Posterior cingulate gyrus (tissue), 11 donors: ENCODE measurements at places on chromosomes 7 and 10.

GRCh38 chr7:123538189-123538714, 3.9 kb upstream of the IQUB start:
- no peak for DNase-seq

DNA sequence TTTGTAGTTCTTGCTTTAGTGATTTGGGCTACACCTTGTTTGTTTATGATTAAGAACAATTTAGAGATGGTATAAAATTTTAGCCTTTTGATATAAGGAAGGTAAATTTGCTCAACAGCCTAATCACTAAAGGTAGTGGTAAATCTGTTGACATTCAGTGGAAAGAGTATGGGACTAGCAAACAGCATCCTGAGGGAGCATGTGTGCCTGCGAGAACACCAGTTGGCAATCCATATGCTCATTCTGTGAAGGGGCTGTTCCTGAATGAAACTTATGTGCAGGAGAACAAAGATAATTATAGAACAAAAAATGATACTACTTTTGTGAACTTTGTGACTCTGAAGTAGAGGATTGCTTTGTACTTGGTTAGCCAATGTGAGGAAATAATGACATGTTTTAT, 44.0 kb downstream of the CAPZA2 start:
- no peak for DNase-seq

DNA sequence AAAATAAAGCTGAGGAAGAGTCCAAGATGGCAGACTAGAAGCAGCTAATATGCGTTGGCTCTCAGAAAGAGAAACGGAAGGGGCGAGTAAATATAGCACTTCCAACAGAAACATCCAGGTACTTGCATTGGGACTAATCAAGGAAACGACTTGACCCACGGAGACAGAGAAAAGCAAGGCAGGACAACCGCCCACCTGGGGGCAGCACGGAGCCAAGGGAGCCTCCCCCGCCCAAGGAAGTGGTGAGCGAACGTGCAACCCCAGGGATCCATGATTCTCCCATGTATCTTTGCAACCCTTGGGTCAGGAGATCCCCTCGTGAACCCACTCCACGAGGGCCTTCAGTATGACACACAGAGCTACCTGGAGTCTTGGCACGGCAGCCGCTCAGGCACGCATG, 45.4 kb upstream of the GRM3 start:
- no peak for DNase-seq

DNA sequence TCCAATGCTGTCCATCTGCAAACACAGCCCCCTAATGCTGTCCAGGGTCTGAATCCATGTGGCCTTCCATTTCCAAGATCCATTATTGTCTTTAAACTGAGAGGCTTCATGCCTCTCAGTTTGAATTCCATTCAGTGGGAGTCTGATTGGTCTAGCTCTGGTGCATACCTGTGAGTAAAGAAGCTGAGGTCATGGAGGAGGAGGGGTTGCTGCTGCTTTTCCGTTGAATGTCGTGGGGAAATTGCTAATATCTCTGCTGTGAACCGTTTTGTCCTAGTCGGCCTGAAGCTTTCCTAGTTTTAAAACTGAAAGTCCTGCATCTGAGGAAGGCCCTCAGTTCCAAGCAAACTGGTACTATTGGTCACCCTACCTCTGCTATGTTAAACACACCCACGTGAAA, 17.7 kb downstream of the SH2D4B start:
- no peak for DNase-seq

DNA sequence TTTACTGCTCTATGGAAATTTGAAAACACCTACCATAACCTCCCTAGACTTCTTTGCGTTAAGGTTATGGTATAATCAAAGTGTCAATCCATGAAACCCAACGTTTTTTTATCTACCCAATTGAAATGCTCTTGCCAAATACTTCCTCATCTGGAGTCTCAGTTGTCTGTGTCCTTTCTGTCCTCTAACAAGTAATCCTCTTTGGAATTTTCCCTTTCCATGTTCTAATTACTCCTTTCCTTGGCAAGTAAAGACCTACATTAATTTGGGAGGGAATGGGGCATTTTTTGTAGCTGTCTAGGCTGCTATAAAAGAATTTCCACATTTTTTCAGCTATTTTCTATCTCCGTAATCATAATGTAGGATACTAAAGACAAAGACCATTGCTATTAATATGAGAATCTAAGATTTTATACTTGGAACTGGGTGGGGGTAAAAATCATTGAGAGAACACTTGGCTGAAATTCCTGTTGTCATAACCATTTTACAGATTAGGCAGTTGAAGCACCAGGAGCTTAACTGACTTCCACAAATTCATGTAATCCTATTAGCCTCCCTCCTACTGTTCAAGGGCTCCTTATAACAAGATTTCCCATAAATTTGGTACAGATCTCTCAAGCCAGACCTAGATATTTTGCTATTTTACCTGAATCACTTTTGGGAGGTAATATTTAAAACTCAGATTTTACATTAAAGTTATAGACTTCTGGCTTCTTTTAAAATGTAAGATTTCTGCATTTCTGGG, 1307.6 kb downstream of the XPNPEP1 start:
- DNase-seq, result no peak

DNA sequence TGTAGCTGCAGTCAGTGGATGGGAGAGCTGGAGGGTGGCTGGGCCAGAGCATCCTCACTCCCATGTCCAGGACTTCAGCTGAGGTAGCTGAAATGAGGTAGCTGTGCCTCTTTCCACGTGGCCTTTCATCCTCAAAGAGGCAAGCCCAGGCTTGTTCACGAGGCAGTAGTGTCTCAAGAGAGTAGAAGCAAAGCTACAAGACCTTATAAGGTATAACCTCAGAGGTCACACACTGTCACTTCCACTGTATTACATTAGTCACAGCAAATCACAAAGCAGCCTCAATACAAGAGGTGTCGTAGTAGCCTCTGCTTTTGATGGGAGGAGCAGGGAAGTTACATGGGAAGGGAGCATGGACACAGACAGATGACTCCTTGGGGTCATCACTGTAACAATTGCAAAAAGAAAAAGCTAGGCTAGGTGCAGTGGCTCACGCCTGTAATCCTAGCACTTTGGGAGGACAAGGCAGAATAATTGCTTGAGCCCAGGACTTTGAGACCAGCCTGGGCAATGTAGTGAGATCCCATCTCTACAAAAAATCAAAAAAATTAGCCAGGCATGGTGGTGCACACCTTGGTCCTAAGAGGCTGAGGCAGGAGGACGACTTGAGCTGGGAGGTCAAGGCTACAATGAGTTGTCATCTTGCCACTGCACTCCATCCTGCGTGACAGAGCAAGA, 97.5 kb downstream of the SKIDA1 start:
- DNase-seq, result no peak

DNA sequence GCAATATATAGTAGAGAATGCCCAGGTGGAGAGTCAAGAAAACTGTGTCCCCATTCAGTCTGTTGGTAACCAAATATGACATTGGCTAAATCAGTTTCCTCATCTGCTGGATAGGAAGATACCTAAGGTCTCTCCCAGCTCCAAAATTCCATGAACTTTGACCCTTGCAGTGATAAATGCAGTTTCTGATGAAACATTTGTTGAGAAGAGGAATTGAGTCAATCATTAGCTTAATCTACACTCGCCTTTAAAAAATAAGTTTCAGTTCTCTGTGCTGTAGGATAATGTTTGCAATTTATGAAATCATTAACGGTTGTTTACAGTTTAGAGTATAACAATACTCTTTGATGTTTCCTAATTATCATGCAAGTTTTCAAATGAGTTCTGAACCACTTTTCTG, 38.0 kb upstream of the SLC25A13 start:
- DNase-seq, result no peak

GRCh38 chr7:87687653-87688254, 59.6 kb downstream of the RUNDC3B start:
- DNase-seq, result no peak

DNA sequence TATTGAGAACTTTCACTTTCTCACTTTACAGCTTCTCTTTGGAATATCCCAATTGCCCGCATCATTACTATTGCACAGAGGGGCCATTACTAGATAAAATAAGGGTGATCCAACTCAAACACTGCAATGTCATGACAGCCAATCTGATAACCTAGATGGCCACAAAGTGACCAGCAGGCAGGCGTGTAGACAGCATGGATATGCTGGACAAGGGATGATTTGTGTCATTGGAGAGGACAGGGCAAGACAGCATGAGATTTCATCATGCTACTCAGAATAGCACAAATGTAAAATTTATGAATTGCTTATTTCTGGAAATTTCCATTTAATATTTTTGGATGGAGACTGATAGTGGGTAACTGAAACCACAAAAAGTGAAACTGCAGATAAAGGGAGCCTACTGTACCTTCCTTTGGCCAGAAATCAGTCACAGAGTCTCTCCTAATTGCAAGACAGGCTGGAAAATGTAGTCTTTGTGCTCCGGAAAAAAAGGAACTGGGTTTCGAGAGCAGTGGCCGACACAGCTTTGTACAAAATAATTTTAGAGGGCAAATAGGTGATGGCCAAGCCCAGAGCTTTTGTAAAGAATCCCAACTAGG, 6.1 kb upstream of the GSDME start:
- no peak for DNase-seq

- DNase-seq, result no peak
Observed at GRCh38 chr7:10116511-10116910, 857.2 kb upstream of the PHF14 start.

GRCh38 chr10:85977642-85978041, 389.0 kb downstream of the GRID1 start:
- no peak for DNase-seq

- DNase-seq, result no peak
Observed at GRCh38 chr10:99711129-99711719, 20.7 kb downstream of the COX15 start.

GRCh38 chr7:131897790-131898165, 341.4 kb upstream of the PODXL start:
- no peak for DNase-seq

- DNase-seq, result no peak
Observed at GRCh38 chr10:49733866-49734265, 28.3 kb downstream of the OGDHL start.

- DNase-seq, result no peak
Observed at GRCh38 chr7:96026611-96027010, 254.3 kb downstream of the DYNC1I1 start.

GRCh38 chr7:63900394-63901203, 98.0 kb upstream of the ZNF722 start:
- DNase-seq, result peak; percentile 92

DNA sequence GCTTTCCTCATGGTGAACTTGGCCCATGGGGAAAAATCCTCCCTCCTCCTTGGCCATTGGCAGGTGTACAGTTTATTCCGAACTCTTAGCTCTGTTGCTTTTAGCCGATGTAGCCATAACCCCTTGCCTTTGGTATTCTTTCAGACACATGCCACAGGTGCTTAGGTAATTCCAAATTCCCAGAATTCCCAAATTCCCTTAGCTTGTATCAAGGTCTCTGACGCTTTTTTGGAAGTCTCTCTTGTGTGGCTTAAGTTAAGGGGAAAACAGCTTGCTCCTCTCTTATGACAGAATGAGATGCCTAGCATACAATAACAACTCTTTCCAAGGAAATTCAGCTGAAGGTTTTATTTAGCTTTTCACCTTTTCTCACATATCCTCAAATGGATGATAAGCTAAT, 68.0 kb downstream of the SUGCT start:
- DNase-seq, result no peak

DNA sequence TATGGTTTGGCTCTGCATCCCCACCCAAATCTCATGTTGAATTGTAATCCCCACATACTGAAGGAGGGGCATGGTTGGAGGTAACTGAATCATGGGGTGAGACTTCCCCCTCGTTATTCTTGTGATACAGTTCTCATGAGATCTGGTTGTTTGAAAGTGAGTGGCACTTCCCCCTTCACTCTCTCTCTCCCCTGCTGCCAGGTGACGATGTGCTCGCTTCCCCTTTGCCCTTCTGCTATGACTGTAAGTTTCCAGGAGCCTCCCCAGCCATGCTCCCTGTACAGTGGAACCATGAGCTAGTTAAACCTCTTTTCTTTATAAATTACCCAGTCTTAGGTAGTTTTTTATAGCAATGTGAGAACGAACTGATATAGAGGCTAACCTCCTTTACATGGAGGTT, 16.6 kb downstream of the PLPP4 start:
- DNase-seq, result no peak

- DNase-seq, result no peak
Observed at GRCh38 chr10:27253576-27253975, 13.0 kb upstream of the ACBD5 start.

DNA sequence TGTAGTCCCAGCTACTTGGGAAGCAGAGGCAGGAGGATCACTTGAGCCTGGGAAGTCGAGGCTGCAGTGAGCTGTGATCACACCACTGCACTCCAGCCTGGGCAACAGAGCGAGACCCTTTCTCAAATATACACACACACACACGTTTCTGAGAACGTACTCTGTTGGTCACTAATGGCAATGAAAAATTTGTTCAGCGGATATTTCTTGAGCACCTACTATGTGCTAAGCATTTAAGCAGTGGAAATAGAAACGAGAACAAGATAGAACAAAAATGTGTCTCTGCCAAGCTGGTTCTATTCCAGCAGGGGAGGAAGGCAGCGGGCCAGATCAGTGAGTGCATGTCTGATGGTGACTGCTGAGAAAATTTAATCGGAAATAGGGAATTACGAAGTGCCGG, 8.7 kb downstream of the ARPC1B start:
- no peak for DNase-seq

GRCh38 chr10:26574783-26575182, 122.7 kb upstream of the PDSS1 start:
- no peak for DNase-seq

DNA sequence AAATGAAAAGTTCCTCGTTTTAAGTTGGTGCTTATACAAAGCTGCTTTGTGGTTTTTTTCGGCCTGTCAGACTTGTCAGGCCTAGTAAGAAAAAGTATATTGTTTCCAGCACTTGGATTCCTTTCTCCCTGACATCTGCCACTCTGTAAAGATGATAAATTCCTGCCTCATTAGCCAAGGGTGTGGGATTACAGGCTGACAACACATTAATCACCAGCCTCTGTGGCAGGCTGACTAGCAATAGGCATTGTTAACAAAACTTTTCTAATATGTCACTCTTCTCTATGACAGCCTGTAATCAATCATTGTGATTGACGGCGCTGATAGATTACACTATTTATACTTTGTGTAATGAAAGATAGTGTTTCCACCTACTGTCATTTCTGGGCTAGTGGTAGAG, 682.5 kb downstream of the LRMDA start:
- DNase-seq, result no peak

DNA sequence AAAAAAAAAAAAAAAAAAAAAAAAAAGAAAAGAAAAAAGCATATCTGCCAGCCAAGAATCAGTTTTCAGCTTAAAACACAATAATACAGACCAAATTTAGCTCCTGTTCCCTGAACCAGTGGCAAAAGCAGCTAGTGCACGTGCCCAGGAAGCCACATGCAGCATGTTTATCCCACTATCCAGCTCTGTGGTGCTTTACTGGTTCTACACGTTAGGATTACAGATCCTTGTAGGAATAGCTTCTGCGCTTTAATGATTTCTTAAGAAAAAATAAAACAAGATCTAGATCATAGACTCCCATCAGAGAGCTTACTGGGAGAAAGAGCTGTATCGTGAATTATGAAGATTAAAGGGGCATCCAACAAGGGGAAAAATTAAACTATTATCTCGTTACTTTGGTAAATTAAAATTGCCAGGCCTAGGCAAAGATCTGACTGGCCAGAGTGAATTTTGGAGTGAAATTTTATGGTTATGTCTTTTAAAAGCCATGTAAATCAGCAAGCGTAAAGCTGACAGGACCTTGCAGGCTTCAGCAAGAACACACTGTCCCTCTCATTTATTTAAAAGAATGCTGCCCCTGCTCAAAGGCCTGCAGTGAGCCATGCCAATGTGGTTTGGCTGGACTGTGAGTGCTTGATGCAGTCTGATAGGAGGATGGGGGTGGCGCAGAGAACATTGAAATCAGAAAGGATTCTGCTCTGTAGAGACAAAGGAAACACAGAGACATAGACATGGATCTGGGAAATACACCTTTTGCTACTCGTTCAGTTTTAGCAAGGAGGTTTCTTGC, 177.3 kb upstream of the PHYHIPL start:
- peak; percentile 96 for DNase-seq
